ENCODE measurements at places on chromosomes 4 and X.
A peak's percentile ranks its signal among the peaks of the same experiment; 100 is the strongest.

- peak; percentile 20 for DNase-seq
Observed at GRCh38 chr4:115279330-115279729, 165.9 kb upstream of the NDST4 start.

- DNase-seq, result no peak
Observed at GRCh38 chrX:11366998-11367595, 73.9 kb downstream of the AMELX start.

- no peak for DNase-seq
Observed at GRCh38 chrX:13078739-13079444, 34.5 kb upstream of the FAM9C start.

DNA sequence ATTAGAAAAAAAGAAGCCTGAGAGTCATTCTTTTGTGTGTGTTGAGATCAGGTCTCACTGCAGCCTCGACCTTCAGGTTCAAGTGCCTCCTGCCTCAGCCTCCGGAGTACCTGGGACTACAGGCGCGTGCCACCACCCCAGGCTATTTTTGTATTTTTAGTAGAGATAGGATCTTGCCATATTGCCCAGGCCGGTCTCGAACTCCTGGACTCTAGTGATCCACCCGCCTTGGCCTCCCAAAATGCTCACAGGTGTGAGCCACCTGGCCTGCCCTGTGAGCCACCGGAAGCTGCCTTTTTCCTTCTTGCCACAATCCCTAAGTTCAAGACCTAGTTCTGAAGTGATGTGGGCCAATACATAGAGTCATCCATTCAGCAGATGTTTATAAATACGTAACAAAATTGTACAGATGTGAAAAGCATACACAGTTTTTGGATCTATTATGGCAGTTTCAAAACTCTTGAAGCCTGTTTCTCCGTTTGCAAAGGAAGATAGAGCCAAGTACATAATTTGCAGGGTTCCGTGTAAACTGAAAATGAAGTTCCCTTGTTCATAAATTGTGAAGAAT lies 536 bp upstream of the CTSO start:
- no peak for DNase-seq

DNA sequence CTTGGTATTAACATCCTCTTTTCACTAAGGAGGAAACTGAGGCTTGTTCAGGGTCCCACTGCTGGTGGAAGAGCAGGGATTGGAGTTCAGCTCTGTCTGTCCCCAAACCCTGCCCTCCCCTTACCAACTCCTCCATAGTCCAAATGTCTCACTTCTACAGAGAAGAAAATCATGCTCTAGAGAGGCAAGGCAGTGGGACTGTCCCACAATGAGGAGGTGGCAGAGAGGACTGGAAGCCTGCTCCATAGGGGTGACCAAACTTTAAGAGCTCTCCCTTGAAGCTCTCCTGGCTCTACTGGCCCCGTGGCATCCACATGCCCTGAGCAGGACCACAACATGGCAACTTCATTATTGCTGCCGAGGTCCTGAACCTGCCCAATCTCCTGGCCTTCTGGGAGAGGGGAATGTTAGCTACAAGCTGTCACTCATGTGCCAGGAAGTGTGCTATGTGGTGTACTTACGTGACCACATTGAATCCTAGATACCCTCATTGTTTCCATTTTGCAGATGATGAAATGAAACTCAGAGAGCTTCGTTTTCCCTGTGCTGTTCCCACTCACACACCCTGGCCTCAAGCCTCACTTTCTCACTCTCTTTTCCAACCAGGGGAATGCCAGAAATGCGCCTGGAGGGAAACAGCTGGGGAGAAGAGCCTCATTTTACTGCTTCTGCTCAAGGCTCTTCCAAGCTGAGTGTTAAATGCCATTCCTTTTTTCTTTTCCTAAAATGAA lies 71.5 kb downstream of the ANAPC4 start:
- peak; percentile 12 for DNase-seq
